Cortex of kidney (tissue), 1 donor: ENCODE measurements at places on chromosomes 13 and 19.

DNA sequence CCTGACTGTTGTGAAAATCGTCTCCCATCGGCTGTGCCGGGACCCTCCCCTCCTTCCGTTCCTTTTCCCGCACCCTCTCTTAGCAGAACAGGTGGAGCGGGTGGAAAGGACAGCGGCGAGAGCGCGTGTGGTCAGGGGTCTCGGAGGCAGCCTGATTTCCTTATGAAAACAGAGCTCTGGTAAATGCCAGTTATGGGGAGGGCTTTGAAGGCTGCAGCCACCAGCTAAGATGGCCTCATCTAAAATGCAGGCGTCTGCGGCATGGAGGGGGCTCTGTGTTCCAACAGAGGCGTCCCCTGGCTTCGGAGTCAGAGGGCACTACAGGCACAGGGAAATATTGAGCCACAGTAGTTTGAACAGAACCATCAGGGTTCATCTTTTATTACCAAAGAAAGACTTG is 93.8 kb upstream of the SOX1 start:
- no peak for DNase-seq

- DNase-seq, result no peak
These were observed 105.1 kb downstream of the COG6 start for GRCh38 chr13:39760521-39760920.

DNA sequence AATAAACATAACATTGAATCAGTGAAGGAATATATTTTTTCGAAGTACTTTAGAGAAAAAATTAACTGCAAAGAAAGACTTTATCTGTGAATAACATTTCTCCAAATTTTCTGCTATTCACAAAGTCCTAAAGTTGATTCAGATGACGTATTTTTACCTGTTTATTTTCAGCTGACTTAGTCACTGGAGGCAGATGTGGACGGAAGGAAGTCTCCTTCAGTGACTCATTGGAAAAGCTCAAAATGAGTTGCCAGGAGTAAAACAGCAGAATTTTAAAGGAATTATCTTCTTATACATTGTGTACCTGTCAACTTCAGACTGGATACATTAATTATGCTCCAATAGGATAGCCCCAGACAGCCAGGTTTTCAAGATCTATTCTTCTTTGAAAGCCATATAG is 679.3 kb upstream of the GPC6 start:
- no peak for DNase-seq

DNA sequence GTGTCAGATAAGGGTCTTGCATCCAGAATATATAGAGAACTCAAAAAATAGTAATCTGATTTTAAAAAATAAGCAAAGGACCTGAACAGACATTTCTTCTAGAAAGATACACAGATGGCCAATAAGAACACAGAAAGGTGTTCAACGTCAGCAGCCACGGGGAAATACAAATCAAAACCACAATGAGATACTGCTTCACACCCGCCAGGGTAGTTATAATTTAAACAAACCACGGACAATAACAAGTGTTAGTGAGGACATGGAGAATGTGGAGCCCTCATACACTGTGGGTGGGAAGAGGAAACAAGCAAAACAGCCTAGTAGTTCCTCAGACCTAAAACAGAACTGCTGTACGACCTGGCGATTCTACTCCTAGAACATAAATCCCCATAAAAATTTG is 26.7 kb upstream of the NAPA start:
- DNase-seq, result no peak

DNA sequence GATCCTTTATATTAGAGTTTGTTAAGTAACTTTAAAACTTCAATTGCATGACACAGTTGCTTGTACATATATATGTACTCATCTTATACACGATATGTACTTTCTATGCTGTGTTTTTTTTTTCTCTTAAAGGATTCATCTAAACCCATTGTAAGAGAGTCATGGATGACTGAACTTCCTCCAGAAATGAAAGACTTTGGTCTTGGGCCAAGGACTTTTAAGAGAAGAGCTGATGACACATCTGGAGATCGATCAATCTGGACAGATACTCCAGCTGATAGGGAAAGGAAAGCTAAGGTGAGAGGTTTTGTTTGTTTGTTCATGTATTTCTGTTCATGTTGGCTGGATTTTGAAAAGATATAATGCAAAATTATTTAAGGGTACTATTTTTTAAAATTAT is 26.0 kb downstream of the GPALPP1 start:
- DNase-seq, result no peak

DNA sequence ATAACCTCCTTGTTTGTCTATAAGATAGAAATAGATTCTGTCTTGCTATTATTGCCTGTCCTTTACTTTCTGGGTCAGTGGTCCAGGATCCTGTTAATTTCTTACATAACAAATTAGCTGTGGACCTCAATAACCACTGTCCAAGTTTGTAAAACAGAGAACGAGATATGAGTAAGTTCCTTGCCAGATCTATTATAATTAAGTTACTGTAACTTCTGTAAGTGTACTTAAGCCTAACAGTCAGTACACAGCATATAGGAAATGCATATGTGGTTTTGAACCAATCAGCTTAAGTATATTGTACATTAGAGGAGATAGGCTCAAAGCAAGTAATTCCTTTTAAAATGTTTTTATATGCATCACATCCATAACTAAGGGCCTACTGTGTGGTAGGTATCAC is 34.9 kb downstream of the HTR2A start:
- DNase-seq, result no peak

GRCh38 chr19:1181606-1182005 is 7.5 kb upstream of the SBNO2 start:
- no peak for DNase-seq

DNA sequence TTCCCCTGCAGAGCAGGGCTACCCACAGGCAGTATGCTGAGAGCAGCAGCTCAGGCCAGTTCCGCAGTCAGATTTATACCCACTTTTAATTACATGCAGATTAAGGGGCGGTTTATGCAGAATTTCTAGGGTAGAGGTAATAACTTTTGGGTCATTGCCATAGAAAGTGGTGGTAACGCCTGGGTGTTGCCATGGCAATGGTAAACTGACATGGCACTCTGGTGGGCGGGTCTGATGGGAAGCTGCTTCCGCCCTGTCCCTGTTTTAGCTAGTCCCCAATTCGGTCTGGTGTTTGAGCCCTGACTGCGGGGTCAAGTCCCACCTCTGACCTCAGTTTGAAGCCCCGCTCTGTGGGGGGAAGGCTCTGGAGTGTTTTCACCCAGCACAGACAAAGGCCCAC is 141.1 kb upstream of the VSTM2B start:
- no peak for DNase-seq

- no peak for DNase-seq
These were observed 13.1 kb downstream of the ACP7 start for GRCh38 chr19:39097299-39097698.

GRCh38 chr13:25927932-25928331 is 123.9 kb downstream of the SHISA2 start:
- no peak for DNase-seq

GRCh38 chr19:2774953-2775555 is 8.0 kb downstream of the SGTA start:
- DNase-seq, result no peak

DNA sequence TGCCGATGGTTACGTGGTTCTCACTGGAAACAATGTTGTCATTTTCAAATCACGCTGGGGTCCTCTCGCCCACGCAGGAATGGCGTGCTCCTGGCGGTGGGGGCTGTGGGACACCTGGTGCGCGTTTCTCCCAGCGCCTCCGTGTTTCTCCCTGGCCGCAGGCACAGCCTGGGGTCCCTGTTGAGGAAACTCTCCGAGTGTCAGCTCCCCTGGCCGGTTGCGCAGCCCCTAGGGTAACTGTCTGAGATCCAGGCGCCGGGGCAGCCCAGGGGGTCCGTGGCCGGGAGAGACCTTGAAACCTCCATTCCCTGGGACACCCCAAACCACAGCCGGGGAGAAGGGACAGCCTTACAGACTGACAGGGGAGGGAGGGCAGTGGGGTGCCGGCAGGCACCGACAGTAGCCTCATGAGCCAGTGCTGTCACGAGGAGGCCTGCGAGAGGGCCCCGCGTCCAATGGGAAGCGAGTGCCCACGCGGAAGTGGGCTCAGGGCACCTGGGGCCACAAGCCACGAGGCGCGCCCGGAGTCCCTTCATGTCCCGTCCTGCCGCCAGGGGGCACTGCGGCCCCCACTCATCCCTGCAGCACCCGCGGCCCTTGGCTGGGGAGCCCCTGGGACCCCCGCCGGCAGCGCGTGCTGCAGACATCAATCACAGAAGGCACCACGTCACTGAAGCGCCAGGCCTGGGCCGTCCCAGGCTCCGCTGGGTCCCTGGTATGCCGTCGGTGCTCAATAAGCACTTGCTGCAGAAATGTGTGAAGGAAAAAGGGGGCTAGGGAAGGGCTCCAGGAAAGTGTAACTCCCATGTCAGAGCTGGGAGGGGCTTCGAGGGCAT is 9.5 kb downstream of the ADAMTSL5 start:
- no peak for DNase-seq

- DNase-seq, result no peak
These were observed 111.2 kb downstream of the KLF5 start for GRCh38 chr13:73169971-73170370.

GRCh38 chr19:28578786-28579505 is 634.0 kb downstream of the UQCRFS1 start:
- DNase-seq, result no peak
